ENCODE measurements at places on chromosomes 5 and 9.

GRCh38 chr9:93263334-93264229 is 79.6 kb downstream of the WNK2 start:
- DNase-seq: no peak

- DNase-seq: no peak
These were observed 91.0 kb downstream of the AOPEP start for GRCh38 chr9:94817291-94818177.

- DNase-seq: no peak
These were observed 33.9 kb upstream of the SH3PXD2B start for GRCh38 chr5:172488221-172488620.

GRCh38 chr5:160469156-160470144 is 47.8 kb downstream of the PTTG1 start:
- DNase-seq: no peak

DNA sequence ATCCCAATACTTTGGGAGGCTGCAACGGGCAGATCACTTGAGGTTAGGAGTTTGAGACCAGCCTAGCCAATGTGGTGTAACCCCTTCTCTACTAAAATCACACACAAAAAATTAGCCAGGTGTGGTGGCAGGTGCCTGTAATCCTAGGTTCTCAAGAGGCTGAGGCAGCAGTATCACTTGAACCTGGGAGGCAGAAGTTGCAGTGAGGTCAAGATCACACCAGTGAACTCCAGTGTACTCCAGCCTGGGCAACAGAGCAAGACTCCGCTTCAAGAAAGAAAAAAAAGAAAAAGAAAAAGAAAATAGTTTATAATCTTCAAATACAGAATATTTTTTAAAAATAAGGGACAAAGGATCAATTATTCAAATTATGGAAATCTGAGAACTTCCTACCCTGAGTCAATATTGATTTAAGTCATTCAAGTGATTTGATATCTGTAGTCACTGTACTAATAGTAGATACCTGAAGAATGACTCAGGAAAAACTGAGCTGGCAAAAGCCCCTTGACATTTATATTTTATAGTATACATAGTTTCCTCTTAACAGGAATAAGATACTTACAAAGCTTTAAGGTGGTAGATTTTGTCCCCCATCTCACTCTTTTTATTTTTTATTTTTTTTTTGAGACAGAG is 61.8 kb downstream of the PTBP3 start:
- no peak for DNase-seq

DNA sequence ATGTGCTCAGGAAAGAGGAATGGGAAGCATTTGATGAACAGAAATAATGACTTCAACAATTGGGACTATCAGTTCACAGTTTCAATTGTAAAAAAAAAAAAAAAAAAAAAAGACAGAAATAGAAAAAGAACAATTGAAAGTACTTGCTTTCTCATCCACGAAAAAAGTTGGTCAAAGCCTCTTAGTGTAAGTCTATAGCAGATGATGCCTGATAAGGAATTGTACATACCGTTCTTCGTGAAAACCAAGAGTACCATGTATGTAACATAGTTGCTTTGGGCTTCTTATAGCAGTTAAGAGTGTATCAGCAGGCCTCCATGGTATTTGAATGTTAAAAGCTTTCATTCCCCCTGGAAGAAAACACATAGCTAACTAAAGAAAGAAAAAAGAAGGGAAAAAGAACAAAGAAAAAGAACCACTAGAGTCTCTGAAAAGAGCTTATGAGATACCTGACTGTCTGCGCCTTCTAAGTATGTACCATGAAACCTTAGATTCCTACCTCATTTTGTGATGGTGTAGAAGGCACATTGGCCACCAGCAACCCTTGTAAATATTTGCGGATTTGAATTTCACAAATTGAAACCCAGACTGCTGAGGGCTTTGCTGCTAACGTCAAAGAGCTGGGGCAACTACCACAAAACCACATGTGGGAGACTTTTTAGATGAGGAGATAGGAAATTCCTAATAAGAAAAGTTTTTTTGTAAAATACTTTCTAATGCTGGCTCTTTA is 75.2 kb downstream of the TMC1 start:
- no peak for DNase-seq

GRCh38 chr9:26462213-26462612 is 430.4 kb downstream of the CAAP1 start:
- DNase-seq: no peak

- DNase-seq: no peak
These were observed 145.4 kb downstream of the ACTL7B start for GRCh38 chr9:108710424-108710823.

DNA sequence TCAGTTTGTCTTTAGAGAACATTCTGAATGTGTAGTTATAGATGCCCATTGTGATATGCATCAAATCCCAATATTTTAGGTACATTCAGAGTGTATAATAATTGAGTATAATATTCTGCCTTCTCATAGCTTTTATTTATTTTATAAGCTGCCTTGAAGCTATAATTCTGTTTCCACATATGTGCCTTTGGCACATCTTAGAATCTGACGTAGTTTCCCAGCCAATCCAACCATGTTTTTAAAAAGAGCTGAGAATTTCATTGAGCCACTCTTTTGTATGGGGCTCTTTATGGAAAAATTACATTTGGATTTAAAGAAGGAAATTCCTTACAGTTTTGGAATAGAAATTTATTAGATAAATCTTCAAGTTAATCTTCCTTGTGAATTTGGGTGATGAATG is 65.4 kb downstream of the ADCY2 start:
- no peak for DNase-seq

DNA sequence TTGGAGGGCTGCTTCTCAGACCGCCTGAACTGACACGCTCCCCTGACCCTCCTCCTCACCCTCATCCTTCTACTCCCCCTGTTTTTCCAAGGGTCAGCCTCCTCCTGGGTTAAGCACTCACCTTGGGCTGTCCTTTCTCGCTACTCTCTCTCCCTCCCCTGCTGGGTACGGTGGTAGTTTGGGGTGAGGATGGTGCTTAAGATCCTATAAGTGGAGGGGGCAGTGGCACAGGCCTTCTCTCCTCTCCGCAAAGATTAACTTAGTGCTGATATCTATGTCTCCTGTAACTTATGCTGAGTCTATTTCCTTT is 159.7 kb downstream of the SNCAIP start:
- no peak for DNase-seq

DNA sequence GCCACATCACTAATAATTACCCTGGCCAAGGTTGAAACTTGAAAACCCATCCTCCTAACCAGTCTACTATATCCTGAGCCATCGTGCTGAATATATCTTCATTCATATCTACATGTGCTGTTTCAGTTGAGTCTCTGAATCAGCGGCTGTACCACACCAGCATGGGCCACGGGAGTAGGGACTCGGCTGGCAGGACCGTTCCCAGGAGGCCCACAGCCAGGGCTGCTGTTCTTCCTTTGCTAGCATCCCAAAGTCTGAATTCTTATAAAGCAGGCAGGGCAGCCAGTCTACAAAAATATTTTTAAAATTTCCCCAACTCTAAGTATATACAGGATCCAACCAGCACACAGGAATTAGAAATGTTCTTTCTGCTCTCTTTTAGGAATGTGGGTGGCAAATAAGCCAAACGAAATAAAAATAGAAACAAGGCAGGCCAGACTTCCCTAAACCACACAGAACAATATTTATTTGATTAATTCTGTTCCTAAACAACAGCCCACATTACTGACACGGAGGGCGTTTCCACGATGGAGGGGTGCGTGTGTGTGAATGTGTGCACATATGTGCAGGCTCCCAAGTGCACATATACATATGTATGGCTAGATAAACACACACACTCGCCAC is 42.8 kb upstream of the EQTN start:
- DNase-seq: no peak

- no peak for DNase-seq
These were observed 1021.7 kb downstream of the NR2F1-AS1 start for GRCh38 chr5:92559331-92559730.

DNA sequence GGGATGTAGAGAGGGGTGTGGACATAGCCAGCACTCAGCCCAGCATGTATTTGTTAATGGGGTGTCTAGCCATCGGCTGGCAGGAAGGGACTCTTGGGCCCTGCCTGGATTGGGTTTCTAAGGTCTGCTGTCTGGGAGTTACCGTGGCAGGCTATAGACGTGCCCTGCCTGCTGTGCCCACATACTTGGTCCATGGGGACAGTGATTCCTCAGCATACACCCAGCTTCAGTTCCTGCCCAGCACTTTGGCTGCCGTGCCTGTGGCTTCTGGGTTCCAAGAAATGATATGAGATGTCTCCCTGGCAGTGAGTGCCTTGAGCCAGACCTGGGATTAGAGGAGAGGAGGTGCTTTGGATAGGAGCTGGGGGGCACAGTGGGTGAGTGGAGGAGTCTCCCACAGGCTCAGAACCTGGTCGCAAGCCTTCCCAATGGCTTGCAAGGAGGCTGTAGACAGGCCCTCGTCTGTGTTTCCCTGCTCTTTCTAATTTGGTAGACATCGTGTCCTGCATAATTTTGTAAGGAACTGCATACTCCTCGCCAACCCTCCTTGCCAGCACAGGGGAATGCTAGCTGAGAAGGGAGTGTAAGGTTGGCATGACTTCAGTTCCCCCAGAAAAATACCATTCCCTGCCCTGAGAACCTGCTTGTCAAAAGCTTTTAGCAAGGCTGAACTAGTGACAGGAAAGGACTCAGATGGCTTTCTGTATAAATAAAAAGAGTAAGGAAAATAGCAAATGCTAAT is 287.9 kb downstream of the ZSWIM6 start:
- no peak for DNase-seq

- no peak for DNase-seq
These were observed 23.1 kb upstream of the ERCC6L2 start for GRCh38 chr9:95852059-95853032.

GRCh38 chr5:10576790-10577189 is 12.9 kb downstream of the ANKRD33B start:
- no peak for DNase-seq

GRCh38 chr5:93193431-93194347 is 387.3 kb downstream of the NR2F1-AS1 start:
- no peak for DNase-seq

GRCh38 chr9:113622600-113623400 is 159.3 kb downstream of the RGS3 start:
- no peak for DNase-seq

GRCh38 chr5:173237875-173238220 is 2.8 kb upstream of the NKX2-5 start:
- DNase-seq: no peak

DNA sequence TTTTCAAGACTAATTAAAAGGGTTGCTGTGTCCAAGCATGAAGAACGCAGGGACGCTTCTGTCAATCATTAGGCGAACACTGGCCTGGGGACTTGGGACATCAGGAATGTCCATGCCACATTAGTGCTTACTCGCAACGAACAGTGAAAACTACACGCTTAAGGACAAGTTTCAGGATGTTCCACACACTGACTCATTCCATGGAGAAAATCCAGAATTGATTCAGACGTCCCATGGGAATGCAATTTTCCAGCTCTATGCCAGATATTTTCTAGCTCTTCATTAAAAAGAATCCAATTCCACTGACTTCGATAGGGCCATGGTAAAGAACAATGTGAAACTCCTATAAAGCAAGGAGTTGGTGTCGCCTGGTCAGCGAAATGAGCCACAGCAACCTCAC is 98.2 kb downstream of the CAMSAP1 start:
- no peak for DNase-seq

GRCh38 chr9:78831726-78832125 is 534.8 kb downstream of the PSAT1 start:
- DNase-seq: no peak

GRCh38 chr5:128920345-128921215 is 44.7 kb upstream of the SLC27A6 start:
- DNase-seq: no peak

GRCh38 chr5:58401701-58402100 is 58.2 kb downstream of the PLK2 start:
- no peak for DNase-seq

GRCh38 chr5:133675376-133676154 is 63.2 kb upstream of the FSTL4 start:
- no peak for DNase-seq
